Stimulated activated CD8-positive, alpha-beta memory T cell treated with anti-CD3 and anti-CD28 coated beads, Interleukin-15, amount 100 ng/mL, for 4 hours (primary cell): ENCODE measurements at places on chromosomes 4 and X.

DNA sequence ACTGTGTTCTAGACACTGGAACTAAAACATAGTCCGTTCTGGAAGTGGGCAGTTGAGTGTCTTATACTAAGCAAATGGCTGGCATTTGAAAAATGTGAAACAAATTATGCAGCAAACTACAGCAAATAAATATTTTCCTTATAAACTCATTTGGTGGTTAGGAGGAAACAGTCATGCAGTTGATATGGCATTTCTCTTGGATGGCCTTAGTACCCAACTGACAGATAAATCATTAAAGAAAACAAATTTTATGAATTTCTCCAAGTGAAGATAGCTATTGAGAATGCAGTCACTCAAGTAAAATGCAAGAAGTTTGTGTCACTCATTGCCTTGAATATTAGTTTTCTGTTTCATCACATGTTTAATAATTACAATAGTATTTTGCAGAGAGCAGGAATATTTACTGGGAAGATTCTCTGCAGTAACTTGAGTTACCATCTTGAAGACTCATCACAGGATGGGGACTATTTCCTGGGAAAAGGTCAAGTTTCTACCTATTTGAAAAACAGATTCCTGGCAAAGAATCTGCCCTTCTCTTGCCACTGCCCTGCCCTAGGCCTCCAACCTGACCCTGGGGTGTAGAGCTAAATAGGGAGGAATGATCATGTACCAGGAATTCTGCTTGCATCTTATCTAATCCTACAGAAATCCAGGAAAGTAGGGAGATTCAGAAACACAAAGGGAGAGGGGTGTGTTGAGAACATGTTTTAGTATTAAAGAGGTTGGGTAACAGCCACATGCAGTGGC is 105.9 kb downstream of the SH3RF1 start:
- DNase-seq = no peak

GRCh38 chr4:138062929-138063328 is 179.2 kb downstream of the SLC7A11 start:
- DNase-seq = no peak

GRCh38 chr4:159160242-159160641 is 57.4 kb downstream of the RAPGEF2 start:
- no peak for DNase-seq

DNA sequence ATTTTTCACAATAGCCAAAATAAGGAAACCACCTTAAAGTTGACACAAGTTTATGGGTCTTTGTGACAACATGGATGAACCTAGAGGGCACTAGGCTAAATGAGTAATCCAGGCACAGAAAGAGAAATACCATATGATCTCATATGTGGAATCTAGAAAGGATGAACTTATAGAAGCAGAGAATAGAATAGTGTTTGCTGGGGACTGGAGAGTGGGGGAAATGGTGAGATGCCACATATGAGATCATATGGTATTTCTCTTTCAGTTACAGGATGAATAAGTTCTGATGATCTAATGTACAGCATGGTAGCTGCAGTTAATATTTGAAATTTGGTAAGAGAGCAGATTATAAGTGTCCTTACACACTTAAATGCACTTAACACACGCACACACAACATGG is 35.9 kb downstream of the F8A2 start:
- DNase-seq = no peak

DNA sequence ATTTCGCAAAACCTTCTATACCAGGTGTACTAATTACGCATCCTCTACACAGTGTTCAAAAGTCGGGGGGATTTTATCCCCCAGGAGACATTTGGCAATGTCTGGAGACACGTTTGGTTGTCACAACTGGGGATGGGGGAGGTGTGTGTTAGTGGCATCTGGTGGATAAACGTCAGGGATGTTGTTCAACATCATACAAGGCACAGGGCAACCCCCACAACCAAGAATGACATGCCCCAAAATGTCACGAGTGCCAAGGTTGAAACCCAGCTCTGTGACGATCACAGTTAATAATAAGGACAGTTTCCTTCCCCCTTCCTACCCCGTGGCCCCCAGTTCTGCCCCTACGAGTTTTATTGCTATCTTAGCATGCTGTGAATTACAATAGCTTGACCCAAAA is 15.9 kb upstream of the SEL1L3 start:
- no peak for DNase-seq

GRCh38 chr4:89434364-89434988 is 126.9 kb upstream of the GPRIN3 start:
- no peak for DNase-seq

DNA sequence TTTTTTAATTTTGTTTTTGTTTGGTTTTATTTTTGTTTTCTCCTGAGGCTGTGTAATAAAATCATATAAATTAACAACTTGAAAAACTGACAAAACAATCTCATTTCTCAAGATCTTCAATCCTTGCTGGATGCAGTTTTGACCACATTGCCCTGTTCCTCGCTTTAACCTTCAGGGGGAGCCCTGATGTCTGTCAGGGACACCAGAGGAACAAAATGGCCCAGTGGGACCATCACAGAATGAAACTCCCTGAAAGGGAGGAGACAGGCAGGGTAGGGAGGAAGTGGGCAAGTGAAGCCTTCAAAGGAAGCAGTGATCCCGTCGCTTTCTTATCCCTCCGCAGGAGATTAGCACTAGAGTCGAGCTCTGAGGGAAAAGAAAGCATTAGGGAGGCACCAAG is 274.9 kb upstream of the LDB2 start:
- no peak for DNase-seq

GRCh38 chr4:176193938-176194337 is 1.4 kb downstream of the SPATA4 start:
- DNase-seq = no peak

DNA sequence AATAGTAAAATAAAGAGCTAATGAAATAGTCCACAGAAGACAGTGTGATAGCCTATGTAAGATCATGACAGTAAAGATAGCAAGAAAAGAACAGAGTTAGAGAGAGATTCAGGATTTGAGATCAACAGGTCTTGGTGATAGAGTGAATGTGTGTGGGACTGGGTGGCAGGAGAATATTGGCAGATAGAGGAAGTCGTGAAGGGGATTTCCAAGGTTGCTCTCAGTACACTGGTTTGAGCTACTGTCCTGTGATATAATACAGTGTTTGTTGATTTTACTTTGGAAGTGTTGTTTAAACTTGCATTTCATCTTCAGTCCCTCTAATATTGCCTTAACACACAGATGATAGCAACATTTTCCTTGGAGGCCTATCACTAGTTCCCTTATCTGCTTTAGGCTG is 44.1 kb downstream of the DTHD1 start:
- DNase-seq = no peak
